GF-D8 (cell line): ENCODE measurements at places on chromosomes 2 and 18.
A peak's percentile ranks its signal among the peaks of the same experiment; 100 is the strongest.

GRCh38 chr2:62424899-62425298 lies 81.1 kb downstream of the TMEM17 start:
- DNase-seq, result no peak

DNA sequence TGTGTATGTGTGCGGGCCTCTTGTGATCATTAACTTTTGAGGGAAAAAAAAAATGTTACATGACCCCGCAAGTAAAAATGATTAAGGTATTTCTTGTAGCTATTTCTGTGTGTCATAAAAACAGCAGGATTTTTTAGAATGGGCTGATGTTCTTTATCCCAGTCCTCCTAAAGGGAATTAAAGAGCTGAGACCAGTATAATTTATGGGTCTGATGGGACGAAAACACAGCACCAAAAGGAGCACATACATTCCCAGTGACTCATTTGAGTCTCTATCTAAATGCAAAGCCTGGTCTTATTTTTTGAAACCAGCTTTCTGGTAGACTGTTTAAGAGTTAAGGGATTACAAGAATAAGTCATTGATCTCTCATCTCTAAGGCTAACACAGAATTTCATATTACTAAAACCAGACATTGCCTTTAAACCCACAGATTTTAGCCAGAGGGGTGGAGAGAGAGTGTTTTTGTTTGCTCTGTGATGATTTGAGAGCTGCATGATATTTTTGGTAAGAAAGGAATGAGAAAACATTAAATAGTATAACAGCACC lies 342.3 kb upstream of the EPHA4 start:
- DNase-seq, result no peak

DNA sequence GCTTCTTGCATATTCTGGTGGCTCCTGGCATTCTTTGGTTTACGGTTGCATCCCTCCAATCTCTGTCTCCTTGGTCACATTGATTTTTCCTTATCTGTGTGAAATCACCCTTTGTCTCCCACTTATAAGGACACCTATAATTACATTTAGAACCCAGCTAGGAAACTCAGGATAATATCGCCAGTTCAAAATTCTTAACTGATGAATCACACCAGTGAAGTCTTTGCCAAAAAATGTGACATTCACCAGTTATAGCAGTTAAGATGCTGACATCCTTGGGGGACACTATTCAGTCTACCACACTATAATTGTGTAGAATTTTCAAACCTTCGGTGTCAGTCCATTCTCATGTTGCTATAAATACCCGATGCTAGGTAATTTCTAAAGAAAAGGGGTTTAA lies 320.2 kb downstream of the TMX3 start:
- no peak for DNase-seq

DNA sequence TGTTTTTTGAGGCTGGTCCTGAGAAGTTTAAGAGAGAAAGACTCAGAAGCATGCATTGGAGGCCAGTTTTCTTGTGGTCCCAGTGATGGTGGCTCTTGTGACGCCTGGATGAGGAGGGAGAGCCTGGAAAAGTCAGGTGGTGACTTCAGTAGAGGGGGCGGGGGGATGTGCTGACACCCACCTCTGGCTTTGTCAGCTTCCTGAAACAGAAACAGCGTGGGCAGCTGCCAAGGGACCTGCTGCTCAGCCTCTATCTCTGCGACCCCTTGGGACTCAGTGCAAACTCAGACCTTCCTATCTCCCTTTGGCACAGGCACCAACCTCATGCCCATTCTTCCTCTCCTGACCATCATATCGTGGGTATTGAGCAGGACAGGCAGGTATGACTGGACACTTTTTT lies 6.4 kb downstream of the TGFBRAP1 start:
- no peak for DNase-seq

DNA sequence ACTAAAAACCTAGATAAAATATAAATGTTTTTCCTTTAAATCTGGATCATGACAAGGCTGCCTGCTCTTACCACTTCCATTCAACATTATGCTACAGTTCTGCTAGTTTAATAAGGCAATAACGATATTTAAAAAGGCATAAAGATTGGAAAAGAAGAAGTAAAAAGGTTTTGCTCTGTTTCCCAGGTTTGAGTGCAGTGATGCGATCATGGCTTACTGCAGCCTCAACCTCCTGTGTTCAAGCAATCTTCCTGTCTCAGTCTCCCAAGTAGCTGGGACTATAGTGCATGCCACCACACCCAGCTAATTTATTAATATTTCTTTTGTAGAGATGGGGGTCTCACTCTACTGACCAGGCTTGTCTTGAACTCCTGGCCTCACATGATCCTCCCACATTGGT lies 40.8 kb downstream of the PROKR1 start:
- no peak for DNase-seq

- DNase-seq, result peak; percentile 21
These were observed 50.5 kb downstream of the HNRNPLL start for GRCh38 chr2:38552259-38552658.

DNA sequence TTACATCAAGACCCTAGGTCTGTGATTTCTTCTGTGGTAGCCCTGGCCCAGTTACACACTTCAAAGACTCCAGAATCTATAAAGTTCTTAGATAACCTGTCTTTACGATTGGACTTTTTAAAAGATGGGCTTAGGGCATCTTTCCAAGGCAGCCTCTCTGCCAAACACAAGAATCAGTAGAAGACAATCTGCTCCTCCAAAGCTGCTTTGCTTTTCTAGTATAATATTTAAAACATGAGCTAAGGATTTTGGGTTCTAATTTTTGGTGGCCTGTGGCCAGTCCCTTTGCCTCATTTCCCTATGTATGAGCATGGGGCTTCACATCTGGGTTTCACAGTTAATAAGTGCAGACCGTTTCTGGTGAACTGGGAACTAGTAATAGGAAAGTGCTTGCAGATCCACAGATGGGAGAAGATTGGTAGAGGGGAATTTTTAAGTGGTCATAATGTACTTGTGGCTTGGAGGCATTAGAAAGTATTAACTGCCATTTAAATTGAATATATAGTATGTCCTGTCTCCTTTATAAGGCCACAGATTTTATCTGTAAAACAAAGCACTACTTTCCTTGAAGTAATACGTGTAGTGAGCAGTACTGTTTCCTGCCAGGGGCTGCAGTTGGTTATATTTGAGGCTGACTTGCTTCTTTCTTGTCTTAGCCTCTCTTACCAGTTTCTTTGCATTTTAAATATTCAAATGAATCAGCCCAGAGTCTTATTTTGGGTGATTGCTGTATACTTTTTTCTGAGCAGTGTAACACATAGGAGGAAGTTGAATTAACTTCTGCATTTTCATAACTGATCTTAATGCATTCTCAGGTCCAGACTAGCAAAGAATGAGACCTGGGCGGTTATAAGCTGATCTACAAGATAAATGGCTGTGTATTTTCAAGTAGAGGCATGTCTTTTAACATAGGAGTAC lies 1.5 kb downstream of the ARPC2 start:
- DNase-seq, result peak; percentile 76

DNA sequence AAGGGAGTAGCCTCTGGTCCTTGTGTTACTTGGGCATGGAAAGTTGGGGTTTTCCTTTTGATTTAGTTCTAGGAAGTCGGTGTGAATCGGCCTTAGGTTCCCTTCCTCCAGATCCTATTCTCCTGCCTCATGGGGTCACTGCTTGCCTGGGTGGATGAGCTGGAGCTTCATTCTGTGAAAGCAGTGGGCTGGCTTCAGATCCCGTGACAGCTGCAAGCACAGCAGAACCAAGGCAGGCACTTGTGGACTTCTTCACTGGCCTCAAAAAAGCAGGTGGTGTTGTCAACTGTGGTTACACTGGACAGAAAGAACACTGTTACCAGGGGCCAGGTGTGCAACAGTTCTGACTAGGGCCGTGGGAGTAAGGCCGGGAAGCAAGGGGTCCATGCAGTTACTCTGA lies 243.4 kb downstream of the LDLRAD4 start:
- DNase-seq, result no peak

DNA sequence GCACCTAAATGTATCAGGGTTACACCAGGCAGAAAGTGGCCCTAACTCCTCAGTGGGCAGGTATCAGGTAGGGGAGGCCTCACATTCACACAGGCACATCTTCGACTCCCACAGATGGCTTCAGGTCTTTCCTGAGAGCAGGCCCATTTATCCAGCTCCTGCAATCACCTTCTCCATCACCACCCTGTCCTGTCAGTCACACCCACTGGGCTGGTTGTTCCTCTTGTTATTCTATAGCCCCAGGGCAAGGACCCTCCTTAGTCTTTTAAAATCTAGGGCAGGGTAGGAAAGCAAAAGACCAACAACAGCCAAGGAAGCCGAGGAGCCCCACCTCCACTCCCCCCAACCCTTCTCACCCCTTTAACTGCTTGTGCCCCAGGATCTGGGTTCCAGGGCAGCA lies 9.1 kb upstream of the HOXD4 start:
- no peak for DNase-seq

GRCh38 chr2:27988718-27989117 lies 98.2 kb downstream of the BABAM2 start:
- DNase-seq, result no peak

DNA sequence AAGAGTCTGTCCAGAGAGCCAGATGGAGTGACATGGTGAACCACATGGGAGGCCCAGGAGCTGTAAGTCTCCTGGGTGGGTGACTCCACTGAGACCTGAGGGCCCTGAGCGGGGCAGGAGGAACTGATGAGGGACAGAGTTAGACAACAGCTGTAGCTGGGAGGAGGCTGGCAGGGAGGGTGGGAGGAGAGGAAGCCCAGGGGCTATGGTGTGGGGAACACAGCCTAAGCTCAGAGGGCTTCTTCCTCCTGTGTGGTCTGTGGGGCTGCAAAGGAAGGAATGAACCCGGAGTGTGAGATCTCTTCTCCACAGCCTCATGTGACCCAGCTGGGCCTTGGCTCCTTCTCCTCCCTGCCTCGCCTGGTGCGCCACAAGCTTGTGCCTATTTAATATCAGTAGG lies 395.6 kb upstream of the HS6ST1 start:
- peak; percentile 6 for DNase-seq
